ENCODE measurements at places on chromosomes 7 and 10. TPM values are rescaled to one million over a fixed set of nuclear protein-coding genes. Genes with fewer than 3 reads are reported as not detected.

HOXA5 gene
- total RNA-seq, result 7.4 TPM

ZNF804B gene
- total RNA-seq, result under 0.01 TPM

GRB10 gene
- total RNA-seq, result 23.3 TPM

FOXP2 gene
- 0.86 TPM for total RNA-seq

RAPGEF5 gene
- total RNA-seq, result 0.86 TPM

MEPCE gene
- total RNA-seq, result 23.2 TPM

All from fibroblast of villous mesenchyme (primary cell).